ENCODE measurements at places on chromosomes 7 and 10.

GRCh38 chr7:96238474-96238873, 83.4 kb downstream of the SLC25A13 start:
- no peak for DNase-seq

GRCh38 chr7:28466341-28466740, 54.0 kb downstream of the CREB5 start:
- no peak for DNase-seq

DNA sequence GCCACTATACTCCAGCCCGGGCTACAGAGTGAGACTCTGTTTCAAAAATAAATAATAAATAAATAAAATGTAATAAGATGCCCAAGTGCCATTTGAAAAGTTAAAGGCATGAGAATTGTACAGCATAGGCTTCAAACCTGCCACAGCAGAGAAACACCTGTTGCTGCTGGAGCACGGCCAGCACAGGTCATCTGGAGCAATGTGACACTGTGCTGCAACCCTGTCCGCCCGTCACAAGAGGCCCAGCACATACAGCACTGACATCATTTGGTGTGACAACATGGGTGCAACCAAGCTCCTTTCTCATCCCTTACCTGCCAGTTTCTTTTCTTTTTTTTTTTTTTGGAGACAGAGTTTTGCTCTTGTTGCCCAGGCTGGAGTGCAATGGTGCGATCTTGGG, 1.3 kb downstream of the RFC2 start:
- DNase-seq, result no peak

DNA sequence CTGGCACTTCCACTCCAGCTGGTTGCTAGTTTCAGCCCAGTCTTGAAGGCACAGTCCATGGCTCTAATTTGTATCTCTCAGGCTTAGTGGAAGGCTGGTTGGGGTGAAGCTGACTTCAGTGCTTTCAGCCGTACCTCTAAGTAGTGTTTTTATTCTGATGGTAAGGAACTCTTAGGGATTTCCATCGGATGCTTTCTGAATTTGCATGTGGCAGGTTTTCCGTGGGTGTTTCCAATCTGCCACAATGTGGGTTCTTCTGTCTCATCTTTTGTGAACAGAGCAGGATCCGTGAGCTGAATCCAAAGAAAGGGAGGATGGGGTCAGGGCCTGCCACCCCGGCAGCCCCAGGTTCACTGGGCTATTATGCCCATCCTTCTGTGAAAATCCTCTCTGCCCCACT, 607.9 kb upstream of the MKI67 start:
- DNase-seq, result no peak

DNA sequence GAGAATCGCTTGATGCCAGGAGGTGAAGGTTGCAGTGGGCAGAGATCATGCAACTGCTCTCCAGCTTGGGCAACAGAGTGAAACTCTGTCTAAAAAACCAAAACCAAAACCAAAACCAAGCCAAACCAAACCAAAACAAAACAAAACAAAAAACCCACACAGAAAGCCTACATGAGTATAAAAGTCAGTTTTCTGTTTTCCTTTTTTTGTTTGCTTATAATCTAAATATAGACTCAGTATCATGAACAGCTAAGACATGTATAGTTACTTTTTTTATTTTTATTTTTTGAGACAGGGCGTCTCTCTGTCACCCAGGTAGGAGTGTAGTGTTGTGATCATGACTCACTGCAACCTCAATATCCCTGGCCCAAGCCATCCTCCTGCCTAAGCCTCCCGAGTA, 16.8 kb upstream of the MTPN start:
- DNase-seq, result no peak
